K562 (cell line): ENCODE measurements at places on chromosomes 7 and 10.

DNA sequence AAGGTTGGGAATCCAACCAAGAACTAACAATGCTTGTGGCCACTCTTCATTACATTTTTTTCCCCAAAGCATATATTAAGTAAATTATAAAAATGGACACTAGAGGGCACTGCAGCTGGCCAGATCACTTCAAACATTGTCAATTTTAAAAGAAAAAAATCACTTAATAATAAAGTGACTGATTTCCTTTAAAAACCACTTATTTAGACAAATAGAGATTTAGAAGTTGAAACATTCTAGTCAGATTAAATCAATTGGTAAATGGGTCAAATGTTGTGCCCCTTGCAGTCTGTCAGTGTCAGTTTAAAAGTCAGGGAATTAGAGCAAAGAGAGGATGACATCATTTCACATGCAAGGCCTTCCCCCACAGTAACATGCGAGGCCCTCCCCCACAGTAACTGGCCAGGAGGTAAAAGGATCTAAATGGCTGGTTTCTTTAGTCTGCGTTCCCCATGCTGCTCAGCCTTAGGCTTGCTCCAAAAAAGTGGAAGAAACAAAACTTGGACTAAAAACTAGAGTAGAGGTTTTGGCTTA lies 177.9 kb downstream of the SKAP2 start:
- no peak overlapping the region for H3K4me3 ChIP-seq
- no peaks in the 10 kb centered on the region for H3K27me3 ChIP-seq
- no peaks in the 10 kb centered on the region for H3K4me1 ChIP-seq
- no peaks in the 10 kb centered on the region for H3K36me3 ChIP-seq
- peak; percentile 23 for DNase-seq
- H3K27ac ChIP-seq, result no peak overlapping the region

DNA sequence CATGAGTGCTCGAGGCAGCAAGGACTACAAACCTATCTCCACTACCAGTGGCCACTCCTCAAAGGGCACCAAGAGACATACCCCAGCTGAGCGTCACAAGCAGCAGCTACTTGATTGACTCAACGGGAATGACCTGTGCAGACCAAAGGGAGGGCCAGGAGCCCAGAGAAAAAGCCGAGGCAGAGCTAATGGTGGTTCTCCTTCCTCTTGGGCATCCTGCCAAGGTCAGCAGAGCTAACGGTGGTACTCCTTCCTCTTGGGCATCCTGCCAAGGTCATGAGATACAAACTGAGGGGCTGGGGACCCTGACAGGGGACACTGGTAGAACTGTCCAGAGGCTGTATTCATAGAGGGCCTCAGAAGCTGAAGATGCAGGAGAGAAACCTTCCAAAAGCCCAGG lies 60.4 kb downstream of the FAM53B start:
- peaks cover 20% of the 10 kb centered on the region for H3K4me1 ChIP-seq
- H3K27ac ChIP-seq, result no peak overlapping the region
- DNase-seq, result no peak
- no peaks in the 10 kb centered on the region for H3K27me3 ChIP-seq
- H3K4me3 ChIP-seq, result no peak overlapping the region

GRCh38 chr7:74674166-74674565 lies 16.6 kb downstream of the GTF2I start:
- no peaks in the 10 kb centered on the region for H3K27me3 ChIP-seq
- no peak overlapping the region for H3K4me3 ChIP-seq
- H3K27ac ChIP-seq, result no peak overlapping the region
- peaks cover 3% of the 10 kb centered on the region; the same call in 1 of the 3 replicates for H3K4me1 ChIP-seq
- peaks cover 33% of the 10 kb centered on the region; the same call in 2 of the 3 replicates for H3K36me3 ChIP-seq

DNA sequence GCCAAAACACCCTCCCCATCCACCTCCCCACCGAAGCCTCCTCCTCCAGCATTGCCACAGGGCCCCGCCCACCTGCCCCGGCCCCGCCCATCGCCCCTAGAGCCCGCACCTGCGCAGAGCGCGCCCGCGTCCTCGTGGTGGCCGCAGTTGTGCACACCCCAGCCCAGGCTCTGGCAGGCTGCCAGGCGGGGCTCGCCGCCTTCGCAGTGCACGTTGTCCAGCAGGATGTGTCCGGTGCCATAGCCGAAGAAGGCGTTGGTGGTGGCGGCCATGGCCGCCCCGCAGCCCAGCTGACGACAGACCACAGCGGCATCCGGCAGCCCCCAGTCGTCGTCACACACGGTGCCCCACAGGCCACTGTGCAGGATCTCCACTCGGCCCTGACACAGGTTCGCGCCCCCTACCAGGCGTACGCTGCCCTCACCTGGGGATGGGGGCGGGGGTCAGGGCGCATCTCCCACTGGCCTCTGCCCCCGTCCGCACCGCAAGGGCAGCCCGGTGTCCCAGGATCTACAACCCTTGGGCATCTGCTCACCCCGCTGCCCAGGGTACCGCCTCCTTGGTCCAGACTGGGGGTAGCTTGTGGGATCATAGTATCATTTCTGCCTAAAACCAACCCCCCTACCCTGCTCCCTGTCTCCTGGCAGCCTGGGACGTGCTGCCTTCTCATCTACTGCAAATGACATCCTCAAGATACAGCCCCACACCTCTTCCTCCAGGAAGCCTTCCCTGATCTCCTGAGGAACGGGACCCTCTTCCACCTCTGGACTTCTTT lies 11.9 kb downstream of the SSC4D start:
- no peaks in the 10 kb centered on the region for H3K27me3 ChIP-seq
- peaks cover 3% of the 10 kb centered on the region; the same call in 1 of the 3 replicates for H3K36me3 ChIP-seq
- peak overlapping the region; percentile 47 for H3K4me3 ChIP-seq
- peak overlapping the region; percentile 73 for H3K27ac ChIP-seq

DNA sequence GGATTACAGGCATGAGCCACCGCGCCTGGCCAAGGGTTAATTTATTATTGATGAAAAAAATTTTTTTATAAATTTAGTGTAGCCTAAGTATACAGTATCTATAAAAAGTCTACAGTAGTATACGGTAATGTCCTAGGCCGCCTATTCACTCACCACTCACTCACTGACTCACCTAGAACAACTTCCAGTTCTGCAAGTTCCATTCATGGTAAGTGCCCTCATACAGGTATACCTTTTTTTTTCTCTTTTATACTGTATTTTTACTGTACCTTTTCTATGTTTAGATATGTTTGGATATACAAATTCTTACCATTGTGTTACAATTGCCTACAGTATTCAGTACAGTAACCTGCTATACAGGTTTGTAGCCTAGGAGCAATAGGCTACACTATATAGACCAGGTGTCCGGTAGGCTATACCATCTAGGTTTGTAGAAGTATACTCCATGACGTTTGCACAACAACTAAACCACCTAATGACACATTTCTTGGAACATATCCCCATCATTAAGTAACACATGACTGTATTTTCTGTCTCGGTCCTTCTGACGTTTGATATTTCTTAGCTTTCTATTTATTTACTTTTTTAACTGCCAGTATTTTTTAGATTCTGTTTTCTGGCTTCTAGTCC lies 23.4 kb downstream of the IRF5 start:
- H3K4me1 ChIP-seq, result no peaks in the 10 kb centered on the region
- H3K27ac ChIP-seq, result no peak overlapping the region
- H3K4me3 ChIP-seq, result no peak overlapping the region
- DNase-seq, result no peak

DNA sequence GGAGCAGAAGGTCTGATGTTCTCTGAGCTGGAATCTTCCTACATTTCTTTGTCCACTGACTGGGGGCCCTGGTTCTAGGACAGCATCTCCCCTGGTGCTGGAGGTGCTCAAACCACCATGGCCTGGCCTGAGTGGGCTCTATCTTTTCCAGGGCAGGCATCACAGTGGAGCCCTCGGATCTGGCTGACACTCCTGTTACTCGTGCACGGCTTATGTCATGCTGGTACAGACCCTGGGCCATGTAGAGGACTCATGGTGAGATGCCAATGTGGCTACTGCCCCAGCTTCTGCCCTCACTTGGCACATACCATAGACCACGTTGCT lies 96.0 kb downstream of the HIPK2 start:
- DNase-seq, result no peak
- no peak overlapping the region for H3K27ac ChIP-seq
- peaks cover 21% of the 10 kb centered on the region for H3K4me1 ChIP-seq
- H3K36me3 ChIP-seq, result no peaks in the 10 kb centered on the region

GRCh38 chr7:50317221-50317678 lies 12.7 kb downstream of the IKZF1 start:
- H3K27me3 ChIP-seq, result no peaks in the 10 kb centered on the region
- H3K36me3 ChIP-seq, result peaks cover 59% of the 10 kb centered on the region
- H3K27ac ChIP-seq, result peak overlapping the region; percentile 21; the same call in 1 of the 3 replicates
